ENCODE measurements at places on chromosomes 13 and 19.

- DNase-seq: no peak
These were observed 5.8 kb upstream of the DYRK1B start for GRCh38 chr19:39839678-39840327.

DNA sequence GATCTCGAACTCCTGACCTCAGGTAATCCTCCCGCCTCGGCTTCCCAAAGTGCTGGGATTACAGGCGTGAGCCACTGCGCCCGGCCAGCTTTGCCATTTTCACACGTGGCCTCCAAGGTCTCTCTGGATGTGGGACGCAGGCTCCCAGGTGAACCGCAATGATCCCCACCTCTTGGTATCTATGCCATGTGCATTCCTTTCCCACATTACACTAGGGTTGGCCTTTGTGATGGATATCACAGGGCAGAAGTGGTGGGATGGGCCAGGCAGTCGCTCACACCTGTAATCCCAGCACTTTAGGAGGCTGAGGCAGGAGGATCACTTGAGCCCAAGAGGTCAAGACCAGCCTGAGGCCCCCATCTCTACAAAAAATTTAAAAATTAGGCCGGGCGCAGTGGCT, 22.4 kb downstream of the FGF21 start:
- DNase-seq: no peak

- no peak for DNase-seq
These were observed 27.3 kb downstream of the TMEM255B start for GRCh38 chr13:113786262-113786841.

DNA sequence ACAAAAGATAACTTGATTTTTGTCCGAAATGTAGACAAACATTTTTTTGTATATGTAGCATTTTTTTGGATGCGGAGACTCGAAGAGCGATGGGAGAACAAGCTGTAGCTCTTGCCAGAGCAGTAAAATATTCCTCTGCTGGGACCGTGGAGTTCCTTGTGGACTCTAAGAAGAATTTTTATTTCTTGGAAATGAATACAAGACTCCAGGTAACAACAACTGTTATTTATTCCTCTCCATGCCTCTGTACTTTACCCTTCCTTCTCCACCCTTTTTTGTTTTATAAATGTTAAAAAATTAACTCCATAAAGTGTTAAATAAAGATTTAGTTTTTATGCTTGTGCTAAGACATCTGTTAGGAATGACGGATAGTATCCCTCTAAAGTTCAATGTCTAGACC, 184.2 kb downstream of the PCCA start:
- no peak for DNase-seq

- no peak for DNase-seq
These were observed 691.2 kb upstream of the GPC6 start for GRCh38 chr13:92535222-92536006.

DNA sequence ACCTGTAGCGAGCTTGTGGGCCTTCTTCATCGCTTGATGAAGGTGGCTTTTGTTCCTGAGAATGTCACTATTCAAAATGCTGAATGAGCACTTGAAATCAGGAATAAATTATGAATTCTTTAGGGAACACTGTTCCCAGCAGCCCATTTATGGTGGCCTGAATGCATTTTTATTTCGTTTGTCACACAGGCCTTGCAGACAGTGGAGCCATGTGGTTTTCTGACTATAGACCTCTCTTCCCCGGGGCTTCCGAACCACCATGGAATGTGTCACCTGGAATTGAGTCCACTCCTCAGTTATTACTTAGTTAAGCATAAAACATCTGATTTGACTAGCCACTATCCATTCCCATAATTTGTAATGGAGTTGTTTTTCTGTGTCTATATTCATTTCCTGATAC, 396.9 kb downstream of the IRS2 start:
- DNase-seq: no peak

DNA sequence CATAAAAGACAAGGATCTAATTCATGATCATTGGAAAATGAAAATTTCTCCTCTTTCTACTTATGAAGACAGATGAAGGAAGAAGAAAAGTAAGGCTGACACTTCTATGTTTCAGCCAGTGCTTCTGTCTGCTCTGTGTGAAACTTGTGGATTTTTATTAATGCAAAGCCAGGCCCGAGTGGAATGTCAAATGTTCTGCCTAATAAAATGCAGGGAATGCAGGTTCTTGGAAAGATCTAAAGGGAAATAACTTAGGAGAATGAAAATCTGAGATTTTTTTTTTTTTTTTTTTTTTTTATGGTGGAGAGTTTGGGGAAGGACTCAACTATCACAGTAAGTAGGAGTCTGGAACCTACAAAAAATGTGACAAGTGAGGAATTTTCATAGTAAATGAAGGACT, 1732.3 kb upstream of the SLC10A2 start:
- no peak for DNase-seq
